Muscle of back (tissue), 13 donors: ENCODE measurements at places on chromosomes 12 and 14. TPM values are rescaled to one million over a fixed set of nuclear protein-coding genes. Genes with fewer than 3 reads are reported as not detected.

The ACOT6 gene
- polyA plus RNA-seq: not detected

The SART3 gene
- 31.8 TPM for polyA plus RNA-seq

The PTPRO gene
- 1.7 TPM for polyA plus RNA-seq

The PSEN1 gene
- 27.8 TPM for polyA plus RNA-seq

The KRT72 gene
- polyA plus RNA-seq: 0.30 TPM

The FGF6 gene
- 15.4 TPM for polyA plus RNA-seq

The LRRC43 gene
- polyA plus RNA-seq: 0.30 TPM

GRCh38 chr12:26295001-26295400, 99.6 kb downstream of the SSPN start:
- no peak for DNase-seq

DNA sequence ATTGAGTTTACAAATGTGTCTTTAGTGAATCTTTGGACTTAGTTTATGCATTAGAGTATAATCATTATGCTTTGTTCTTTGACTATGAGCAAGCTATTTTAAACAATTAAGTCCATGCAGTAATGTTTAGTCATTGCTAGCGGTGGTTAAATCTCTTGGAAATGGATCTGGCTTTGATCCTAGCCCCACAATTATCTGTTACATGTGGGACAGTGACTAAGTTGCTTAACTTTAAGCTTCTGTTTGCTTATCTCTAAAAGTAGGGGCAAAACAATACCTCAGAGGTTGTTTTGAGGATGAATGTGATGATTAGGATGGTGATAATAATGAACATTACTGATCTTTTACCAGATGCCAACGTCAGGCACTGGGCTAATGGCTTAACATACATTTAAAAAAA, 124.2 kb downstream of the NPAS3 start:
- no peak for DNase-seq

DNA sequence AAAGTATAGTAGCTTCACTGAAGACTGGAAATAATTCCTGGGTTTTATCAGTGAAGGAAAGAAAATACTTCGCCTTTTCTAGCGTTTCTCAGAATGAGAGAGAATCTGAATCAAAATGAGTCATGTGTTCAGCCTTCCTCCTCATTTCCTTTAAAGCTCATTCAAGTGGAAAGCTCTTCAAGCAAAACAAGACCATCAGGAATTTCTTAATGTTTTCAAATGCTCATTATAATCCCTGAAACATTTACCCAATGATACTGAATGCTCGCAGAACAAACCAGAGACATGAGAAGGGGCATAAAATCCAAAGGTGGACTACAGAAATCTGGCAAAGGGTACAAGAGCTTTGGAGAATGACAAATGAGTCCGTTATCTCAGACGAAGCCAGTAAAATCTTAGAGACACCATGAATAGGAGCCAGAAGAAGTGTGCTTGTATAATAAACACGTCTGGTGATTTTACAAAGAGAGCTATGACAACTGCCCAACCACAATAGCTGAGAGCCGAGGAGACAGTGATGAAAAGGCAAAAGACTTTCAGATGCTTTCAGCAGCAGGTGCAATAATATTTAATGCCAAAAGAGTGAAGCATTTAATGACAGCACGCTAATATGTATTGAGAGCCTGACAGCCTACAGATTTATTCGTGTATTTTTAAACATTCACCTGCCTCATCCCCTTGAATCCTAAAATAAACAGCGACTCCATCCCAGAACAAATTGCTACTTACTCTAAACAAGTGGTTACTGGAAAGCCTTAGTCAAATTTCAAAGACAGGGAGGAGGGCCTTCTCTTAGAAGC, 19.0 kb downstream of the SPRING1 start:
- DNase-seq: no peak

DNA sequence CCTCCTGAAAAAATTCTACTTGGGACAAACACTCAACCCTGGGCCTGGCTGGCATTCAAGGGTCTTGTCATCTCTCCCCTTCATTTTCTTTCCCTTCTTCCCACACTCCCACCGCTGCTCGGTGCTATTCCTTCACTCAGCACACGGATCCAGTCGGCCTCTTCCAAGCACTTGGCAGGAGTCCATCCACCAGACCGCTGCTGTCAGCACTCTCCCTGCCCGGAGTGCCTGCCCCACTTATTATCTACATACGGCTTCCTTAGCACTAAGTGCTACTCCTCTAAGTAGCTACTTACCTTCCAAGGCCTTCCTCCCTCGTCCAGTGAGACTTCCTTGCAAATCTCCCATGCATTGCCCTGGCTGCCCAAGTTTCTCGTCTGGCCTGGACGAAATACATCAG, 29.8 kb downstream of the CALM1 start:
- peak; percentile 26 for DNase-seq

GRCh38 chr12:5309654-5310053, 122.3 kb upstream of the NTF3 start:
- no peak for DNase-seq

- no peak for DNase-seq
Measured at GRCh38 chr14:61836184-61836583, 74.0 kb downstream of the SNAPC1 start.

- peak; percentile 41 for DNase-seq
Measured at GRCh38 chr14:53541411-53541810, 388.3 kb upstream of the DDHD1 start.

GRCh38 chr12:125331342-125332052, 266.3 kb downstream of the AACS start:
- DNase-seq: no peak

DNA sequence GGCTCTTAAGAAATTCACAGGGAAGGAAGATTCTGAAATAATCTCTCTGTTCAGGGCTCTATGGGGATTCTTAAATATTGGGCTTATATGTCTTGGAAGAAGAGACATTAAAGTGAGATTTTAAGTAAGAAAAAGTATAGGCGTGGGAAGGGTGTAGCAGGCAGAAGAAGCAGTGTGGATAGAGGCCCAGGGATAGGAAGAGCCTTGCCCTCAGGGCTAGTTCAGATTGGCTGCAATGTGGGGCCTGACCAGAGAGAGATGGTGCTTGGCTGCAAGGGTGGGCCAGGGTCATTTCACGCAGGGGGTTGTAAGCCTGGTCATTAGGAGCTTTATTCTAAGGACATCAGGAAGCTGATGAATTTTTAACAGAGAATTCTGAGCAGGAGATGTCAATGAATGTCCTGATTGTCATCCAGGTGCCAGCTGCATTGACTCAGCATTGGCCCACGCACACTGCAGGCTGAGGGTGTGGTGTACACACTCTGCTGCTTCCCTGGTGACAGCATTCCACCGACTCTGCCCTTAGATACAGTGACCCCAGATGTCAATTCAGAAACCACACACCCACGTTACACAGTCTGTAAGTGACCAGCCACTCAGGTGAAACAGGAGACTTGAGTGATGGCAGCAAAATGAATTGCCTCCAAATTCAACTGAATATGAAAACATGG, 582.5 kb downstream of the NRXN3 start:
- DNase-seq: no peak

DNA sequence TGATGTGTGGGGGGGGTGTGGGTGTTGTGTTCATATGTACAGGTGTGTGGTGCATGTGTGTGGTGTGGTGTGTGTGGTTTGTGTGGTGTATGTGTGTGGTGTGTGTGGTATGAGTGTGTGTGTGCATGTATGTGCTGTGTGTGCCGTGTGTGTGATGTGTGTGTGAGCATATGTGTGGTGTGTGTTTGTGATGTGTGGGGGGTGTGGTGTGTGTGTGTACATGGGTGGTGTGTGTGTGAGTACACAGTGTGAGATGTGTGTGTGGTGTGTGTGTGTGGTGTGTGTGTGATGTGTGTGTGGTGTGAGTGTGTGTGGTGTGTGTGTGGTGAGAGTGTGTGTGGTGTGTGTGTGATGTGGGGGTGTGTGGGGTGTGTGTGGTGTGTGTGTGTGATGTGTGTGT, 24.5 kb upstream of the CMKLR1 start:
- DNase-seq: no peak

GRCh38 chr14:33972583-33973081, 21.8 kb upstream of the EGLN3 start:
- DNase-seq: no peak

DNA sequence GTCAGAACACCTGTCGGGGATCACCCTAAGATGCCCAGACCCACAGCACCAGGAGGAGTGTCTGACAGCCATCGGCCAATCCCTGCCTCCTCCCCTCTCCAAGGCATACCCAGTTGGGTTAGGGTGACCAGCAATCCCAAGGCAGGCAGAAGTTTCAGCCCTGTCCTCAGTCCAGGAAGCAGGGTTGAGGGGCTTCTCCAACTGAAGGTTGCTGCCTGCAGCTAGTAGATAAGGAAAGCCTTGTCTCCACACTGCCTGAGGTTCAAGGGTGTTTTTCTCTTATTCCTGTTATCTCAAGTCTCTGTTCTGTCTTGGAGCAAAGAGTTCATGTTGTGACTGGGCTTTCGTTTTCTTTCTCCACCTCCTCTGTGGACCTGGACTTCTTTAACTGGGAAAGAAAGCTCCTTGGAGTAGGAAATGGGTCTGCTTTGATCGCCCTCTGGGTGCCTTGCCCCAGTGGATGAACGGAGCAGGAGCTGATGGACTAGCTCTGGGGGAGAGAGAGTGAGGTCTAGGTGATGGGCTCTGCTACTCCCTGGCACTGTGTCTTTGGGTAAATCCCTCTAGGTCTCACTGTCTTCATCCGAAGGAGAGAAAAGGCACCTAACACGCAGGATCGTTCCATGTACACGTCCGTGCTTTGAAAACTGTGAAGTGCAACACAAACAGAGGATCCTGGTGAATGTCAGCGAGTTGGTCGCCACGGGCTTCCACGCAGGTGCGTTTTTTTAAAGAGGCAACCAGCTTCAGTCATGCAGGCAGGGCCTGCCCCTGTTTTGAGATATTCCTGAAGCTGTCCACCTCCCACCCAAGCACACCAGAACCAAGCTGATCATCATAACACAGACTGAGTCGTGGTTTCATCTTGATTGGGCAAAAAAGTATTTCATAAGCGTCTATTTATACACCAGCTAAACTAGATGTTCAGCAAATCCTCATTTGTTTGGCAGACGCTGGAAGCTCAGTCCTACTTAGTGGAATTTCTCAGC, 52.5 kb upstream of the FOXN3 start:
- DNase-seq: no peak
